ENCODE measurements at places on chromosomes 1 and 21. TPM values are rescaled to one million over a fixed set of nuclear protein-coding genes. Genes with fewer than 3 reads are reported as not detected.
A peak's percentile ranks its signal among the peaks of the same experiment; 100 is the strongest.

GRCh38 chr1:107009281-107009680, 47.2 kb upstream of the PRMT6 start:
- H3K27ac ChIP-seq, result no peak overlapping the region
- H3K27me3 ChIP-seq, result no peaks in the 10 kb centered on the region
- no peak for DNase-seq
- no peaks in the 10 kb centered on the region for H3K4me1 ChIP-seq

DNA sequence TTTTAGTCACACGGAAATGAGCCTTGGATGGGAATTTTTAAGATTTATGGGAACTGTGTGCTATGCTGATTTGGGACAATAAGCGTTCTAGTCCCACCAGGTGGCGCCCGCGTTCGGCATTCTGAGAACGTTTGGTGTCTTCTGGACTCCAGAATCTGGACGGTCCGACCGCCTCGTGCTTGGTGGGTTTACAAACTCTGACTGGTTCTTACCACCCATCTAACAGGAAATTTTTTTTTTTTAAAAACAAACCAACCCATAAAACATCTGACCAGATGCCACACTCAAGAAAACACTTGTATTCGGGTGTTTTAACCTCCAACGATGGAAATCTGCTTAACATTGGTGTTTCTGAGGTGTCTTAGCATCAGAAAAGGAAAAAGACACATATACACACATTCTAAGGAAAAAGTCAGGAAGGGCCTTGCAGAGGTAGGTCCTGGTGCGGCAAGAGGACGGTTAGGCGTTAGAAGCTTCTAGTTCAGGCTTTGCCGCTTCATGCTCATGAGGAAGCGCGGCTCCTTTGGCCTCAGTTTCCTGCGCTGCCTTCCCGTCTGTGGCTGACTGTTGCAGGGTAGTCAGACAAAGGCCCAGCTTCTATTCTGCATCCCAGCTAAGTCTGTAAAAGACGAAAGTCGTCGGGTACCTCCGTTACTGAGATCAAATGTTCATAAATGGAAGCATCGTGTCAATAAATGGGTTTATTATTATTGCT, 814 bp upstream of the DYRK3 start:
- H3K27ac ChIP-seq, result peak overlapping the region; percentile 16
- H3K27me3 ChIP-seq, result no peaks in the 10 kb centered on the region
- H3K4me3 ChIP-seq, result peak overlapping the region; percentile 88
- peaks cover 20% of the 10 kb centered on the region for H3K4me1 ChIP-seq

The RNU1-1 gene
- under 0.01 TPM for total RNA-seq

The DNM3 gene
- total RNA-seq, result 7.5 TPM

All from thoracic aorta (tissue), 2 donors.